T1000 (cell line): ENCODE measurements at places on chromosomes 13 and 19.

DNA sequence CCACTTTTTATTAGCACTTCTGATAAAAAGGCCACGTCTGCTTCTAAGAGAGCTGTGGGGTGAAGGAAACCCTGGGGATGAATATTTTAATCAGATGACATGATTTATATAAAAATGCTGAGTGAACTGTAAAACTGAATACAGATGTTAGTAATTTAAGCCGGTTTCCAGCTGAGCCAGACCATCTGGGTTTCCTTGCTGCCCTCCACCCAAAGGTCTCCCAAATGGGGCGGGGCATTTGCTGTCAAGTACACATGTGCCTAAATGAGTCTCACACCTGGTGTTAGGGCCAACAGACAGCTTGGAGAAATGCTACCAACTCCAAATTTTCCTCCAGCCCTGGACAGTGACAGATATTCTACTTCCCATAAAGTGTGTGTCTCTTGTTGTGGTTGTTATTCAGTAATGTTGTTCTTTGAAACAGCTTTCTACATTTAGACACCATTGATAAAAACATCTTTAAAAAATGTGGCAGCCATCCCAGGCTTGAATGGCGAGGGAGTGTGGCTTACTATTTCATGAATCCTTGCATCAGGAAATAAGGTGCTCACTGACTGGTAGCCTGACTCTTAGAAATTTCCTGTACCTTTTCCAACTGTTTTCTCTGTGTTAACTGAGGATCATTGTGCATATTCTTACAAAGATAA, 350.4 kb downstream of the MTUS2 start:
- DNase-seq = no peak

DNA sequence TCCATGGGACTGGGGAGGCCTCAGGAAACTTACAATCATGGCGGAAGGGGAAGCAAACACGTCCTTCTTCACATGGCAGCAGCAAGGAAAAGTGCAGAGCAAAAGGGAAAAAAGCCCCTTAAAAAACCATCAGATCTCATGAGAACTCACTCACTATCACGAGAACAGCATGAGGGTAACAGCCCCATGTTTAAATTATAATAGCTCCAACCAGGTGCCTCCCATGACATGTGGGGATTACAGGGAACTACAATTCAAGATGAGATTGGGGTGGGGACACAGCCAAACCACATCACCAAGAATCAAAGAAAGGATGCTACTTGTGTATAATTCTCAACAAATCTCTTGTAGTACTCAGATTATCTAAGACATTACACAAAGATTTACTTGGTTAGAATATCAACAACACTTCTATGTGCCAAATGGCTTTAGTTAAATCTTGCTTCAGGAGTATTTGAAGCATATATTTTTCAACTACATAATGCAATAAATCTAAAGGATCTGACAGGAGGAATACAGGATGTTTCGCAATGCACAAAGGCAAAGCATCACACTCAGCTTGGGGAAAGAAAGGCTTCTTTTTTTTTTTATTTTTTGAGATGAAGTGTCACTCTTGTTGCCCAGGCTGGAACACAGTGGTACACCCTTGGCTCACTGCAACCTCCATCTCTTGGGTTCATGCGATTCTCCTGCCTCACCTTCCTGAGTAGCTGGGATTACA, 180.0 kb downstream of the LHFPL6 start:
- DNase-seq = no peak

DNA sequence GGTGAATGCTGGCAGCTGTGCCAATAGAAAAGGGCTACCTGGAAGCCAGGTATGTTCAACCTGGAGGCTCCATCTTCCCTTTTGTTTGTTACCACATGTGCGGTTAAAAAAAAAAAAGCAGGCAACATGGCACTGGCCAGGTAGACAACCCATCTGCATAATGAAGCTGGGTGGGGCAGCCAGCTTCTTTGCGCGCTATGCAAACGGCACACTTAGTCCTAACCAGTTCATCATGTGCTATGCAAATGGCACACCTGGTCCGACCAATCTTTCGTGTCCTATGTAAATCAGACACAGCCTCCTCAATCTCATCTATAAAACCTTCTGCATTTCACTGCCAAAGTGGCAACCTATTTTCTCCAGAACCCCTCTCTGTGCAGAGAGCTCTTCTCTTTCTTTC, 11.3 kb upstream of the IGSF23 start:
- no peak for DNase-seq

- DNase-seq = peak; percentile 81
Observed at GRCh38 chr19:41323430-41324125, 13.6 kb downstream of the CCDC97 start.

- DNase-seq = no peak
Observed at GRCh38 chr13:75136151-75136550, 345.8 kb downstream of the TBC1D4 start.
